Fibroblast of skin of abdomen (primary cell): ENCODE measurements at places on chromosomes 2 and 18.

DNA sequence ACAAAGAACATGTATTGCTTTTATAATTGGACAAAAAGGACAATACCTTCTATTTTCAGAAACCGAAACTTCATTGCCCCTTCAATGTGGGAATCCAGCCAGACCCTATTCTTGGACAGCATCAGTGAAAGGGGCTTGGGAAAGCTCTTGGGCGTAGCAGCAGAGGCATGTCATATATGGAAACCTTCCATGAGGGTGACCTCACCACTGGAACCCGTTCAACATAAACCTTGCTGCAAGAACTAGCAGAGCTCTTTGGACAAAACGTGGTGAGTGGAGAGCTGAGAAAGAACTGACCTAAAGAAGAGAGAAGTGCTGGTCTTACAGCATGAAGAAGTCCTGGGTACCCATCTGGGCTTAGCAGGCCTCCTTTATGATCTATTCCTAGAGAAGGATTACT lies 22.7 kb upstream of the ACTG2 start:
- DNase-seq = peak; percentile 78

DNA sequence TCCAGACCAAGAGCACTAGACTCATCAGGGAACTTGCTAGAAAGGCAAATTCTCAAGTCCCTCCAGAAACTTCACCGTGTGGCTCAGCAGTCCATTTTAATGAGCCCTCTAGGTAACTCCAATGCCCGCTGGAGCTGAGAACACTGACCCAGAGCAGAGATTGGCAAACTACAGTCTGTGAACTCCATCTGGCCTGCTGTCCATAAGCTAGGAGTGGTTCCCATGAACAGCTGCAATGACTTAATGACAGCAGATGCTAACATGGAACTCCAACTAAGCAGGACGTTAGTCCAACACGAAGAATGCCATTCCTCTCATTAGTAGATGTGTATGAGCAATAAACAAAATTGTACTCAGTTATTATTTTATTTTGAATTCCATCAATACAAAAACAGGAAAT lies 371.9 kb downstream of the STK39 start:
- DNase-seq = no peak

DNA sequence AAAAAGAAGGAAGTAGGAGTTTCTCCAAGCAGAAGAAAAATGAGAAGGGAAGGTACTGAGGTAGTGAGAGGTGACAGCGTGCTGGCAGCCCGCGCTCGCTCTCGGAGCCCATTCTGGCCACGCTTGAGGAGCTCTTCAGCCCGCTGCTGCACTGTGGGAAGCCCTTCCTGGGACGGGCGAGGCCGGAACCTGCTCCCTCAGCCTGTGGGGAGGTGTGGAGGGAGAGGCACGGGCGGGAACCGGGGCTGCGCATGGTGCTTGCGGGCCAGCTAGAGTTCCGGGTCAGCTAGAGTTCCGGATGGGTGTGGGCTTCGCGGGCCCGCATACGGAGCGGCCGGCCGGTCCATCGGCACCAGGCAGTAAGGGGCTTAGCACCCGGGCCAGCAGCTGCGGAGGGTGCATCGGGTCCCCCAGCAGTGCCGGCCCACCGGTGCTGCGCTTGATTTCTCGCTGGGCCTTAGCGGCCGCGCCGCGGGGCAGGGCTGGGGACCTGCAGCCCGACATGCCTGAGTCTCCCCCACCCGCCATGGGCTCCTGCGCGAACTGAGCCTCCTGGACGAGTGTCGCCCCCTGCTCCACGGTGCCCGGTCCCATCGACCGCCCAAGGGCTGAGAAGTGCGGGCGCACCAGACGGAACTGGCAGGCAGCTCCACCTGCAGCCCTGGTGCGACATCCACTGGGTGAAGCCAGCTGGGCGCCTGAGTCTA lies 11.1 kb upstream of the CYS1 start:
- no peak for DNase-seq

GRCh38 chr2:55947752-55948151 lies 24.2 kb upstream of the EFEMP1 start:
- DNase-seq = no peak

DNA sequence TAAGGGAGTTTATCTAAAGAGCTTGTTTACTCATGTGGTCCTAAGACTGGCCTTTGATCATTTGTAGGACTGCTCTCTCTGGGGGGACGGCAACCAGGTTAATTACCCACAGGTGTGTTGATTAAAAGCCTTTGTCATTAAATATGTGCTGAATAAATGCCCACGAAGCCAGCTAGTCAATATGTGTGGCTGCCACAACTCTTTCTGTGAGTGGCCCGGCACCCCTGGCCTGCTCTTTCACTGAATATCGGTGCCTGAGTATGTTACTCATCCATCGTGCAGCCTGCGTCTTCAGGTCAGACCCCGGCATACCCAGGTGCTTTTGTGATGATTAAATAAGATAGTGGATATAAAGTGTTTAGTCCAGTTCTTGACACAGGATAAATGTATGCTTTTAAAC lies 24.3 kb upstream of the FSHR start:
- DNase-seq = no peak

GRCh38 chr2:47403609-47404193 lies 745 bp downstream of the MSH2 start:
- peak; percentile 33 for DNase-seq

DNA sequence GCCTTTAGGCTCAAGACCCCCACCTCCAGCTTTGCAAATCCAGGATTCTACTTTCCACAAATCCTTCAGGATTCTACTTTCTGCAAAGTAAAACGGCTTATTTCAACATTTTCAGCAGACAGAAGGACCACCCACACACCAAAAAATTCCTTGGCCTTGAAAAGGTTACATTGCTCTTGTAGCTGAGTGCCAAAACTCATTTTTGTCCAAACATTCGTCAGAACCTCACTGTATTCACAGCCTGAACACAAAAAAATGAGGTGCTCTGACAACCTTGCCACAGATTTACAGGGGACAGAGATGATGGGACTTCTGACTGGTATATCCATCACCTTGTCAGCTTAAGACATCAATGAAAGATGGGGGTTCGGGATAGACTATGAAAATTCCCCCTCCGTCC lies 63.0 kb upstream of the COX7A2L start:
- DNase-seq = peak; percentile 67

DNA sequence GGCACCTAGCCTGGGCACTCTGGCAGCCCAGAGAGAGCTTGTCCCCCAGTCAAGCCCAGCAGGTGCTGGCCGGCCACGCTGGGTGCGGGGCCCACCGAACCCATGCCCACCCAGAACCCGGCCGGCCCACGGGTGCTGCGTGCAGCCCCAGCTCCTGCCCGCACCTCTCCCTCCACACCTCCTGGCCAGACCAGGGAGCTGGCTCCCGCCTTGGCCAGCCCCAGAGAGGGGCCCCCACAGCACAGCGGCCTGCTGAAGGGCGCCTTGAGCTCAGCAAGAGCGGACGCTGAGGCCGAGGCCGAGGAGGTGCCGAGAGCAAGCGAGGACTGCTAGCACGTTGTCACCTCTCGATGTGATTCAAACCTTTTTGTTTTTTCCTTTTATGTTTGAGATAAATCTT lies 407.0 kb upstream of the KCNJ3 start:
- DNase-seq = no peak

DNA sequence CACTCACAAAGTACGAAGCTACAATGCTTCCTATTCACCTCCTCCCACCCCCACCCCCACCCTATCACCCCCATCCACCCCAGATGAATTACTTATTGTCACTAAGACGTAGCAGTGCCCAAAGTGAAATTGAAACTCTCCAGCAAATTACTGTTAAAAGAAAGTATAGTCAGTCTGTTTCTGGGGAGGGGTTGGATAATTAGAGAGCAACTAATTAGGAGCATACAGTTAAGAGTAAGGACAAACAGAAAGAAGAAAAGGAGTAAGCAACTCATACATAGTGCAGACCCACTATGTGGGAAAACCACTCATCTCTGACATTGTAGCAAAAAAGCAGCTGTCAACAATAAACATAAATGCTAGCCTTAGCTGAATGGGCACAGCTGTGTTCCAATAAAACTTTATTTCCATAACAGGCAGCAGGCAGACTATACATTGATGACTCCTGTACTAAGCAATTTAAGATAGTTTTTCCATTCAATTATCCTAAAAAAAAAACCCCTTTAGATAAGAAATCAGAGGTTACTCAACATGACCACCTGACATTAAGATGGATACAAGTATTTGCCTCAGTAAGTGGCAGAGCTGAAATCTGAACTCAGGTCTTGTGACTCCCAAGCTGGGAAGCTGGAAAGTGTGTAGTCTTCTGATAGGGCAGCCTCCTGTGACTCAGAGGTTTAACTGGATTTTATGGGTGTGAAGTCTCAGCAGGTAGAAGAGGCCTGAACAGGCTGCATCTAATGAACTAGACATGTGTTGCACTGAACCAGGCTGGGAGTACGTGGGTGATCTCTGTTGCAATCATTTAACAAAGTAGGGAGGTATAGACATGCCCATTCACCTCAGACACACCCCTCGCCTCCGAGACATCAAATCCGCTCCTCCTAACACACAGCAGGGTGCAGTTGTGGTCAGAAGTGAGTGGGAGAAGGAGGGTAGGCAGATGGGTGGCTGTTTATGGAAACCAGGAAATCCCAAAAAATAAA lies 171.8 kb upstream of the KLF7 start:
- DNase-seq = no peak
